ENCODE measurements at places on chromosomes 11 and 22.

- DNase-seq: no peak
Measured at GRCh38 chr11:8757047-8757446, 74.5 kb downstream of the RPL27A start.

DNA sequence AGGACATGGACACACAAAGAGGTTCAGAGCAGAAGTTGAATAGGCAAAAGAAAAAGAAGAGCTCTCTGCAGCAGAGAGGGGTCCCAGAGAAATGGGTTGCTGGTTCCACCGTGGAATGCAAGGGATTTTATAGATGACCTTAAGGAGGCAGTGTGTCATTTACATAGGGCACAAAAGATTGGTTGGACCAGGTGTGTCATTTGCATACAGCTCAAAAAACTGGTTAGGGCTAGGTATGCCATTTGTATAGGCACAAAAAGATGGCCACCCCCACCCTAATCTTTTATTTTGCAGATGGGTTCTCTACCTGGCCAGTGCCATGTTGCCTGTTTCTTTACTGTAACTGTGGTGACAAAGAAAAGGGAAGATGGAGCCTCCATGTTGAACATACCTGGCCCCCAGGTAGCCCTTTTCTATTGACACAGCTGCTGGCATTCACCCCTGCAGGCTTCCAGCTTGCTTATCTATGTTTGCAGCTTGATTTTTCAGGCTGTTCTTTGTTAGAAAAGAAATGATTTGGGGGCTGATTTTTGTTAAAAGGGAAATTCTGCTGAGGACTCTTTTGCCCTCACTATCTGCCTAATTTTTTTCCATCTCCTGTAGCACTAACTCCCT is 3.1 kb upstream of the CAVIN3 start:
- DNase-seq: no peak

DNA sequence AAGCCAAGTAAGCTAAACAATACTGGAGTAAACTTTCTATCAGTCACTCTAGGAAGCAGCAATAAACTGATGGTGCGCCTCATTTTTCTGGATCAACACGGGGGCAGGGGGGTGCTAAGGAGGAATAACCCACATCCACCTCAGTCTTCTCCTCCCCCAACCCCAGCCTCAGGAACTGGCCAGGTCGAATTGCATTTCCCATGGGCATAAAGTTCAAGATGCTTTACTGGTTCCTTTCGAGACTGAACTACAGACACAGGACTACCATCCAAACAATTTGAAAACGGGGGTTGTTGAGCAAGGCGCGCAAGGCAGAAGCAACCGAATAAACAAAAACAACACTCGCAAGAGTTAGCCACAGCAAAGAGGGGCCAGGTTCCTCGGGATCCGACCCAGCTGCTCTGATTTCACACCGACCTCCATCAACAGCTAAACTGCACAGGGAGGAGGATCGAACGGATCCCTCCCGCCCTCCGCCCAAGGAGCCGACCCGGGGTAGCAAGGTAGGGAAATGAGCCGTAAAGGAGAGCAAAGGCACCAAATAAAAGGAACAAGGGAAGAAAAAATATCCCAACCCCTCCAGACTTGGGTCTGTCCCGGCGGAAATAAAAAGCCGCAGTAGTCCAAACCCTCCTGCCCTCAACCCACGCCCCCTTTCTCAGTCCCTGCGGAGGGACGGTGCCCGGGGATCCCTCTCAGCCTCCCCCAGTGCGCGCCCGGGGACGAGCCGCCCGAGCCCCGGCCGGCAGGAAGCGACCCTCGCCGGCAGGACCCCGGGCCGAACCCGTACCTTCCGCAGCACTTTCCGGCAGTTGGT is 801 bp downstream of the SESN3 start:
- DNase-seq: peak; percentile 38

- DNase-seq: no peak
Measured at GRCh38 chr22:18095101-18095805, 15.4 kb upstream of the TUBA8 start.

DNA sequence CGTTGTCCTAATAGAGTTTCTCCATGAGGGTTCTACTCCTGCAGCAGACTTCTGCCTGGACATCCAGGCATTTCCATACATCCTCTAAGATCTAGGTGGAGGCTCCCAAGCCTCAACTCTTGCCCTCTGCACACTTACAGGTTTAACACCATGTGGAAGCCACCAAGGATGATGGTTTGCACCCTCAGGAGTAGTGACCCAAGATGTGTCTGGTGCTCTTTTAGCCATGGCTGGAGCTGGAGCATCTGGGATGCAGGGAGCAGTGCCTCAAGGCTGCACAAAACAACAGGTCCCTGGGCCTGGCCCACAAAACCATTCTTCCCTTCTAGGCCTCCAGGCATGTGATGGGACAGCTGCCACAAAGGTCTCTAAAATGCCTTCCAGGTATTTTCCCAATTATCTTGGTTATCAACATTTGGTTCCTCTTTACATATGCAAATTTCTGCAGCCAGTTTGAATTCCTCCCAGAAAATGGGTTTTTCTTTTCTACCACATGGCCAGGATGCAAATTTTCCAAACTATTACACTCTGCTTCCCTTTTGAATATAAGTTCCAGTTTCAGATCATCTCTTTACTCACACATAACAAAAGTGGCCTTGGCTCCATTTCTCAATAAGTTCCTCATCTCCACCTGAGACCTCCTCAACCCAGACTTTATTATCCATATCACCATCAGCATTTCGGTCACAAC is 69.5 kb upstream of the GNAZ start:
- no peak for DNase-seq

DNA sequence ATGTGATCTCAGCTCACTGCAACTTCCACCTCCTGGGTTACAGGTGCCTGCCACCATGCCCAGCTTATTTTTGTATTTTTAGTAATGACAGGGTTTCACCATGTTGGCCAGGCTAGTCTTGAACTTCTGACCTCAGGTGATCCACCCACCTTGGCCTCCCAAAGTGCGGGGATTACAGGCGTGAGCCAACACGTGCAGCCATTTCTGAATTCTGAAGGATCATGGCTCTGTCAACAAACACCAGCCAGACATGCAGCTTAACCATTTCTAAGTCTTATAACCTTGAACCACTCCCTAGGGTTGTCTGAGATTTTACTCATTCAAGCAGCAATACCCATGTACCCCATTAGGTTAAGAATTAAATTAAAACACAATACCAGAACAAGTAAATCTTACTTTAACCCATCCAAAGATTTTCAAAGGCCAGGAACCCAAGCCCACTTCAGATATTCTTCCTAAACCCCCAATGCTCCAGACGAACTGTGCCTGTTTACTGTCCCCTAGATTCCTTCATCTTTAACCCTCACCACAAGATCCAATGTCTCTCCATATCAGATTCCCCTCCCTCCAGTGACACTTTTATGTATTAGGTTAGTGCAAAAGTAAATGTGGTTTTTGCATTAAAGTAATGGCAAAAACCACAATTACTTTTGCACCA is 4.0 kb downstream of the RPS13 start:
- no peak for DNase-seq

Data from foreskin keratinocyte (primary cell).